H4 (cell line): ENCODE measurements at places on chromosomes 4 and X.
A peak's percentile ranks its signal among the peaks of the same experiment; 100 is the strongest.

GRCh38 chr4:124529131-124529530, 183.4 kb downstream of the ANKRD50 start:
- no peak for DNase-seq

DNA sequence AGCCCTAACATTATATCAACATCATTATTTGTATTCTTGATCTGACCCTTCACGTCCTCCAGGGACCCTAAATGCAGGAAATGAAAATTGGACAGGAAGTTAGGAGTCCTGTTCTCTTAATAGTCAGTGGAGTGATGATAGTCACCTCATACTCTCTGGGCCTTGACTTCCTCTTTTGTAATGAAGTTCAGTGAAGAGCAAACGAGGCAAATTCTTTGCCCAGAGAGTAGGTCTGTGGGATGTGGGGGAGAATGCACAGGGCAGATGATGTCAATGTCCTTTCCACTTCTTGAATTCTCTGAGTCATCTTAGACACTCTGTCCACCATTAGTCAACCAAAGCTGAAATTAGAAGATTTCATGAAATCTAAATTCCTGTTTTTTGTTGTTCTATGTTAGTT, 17.1 kb upstream of the GPRIN3 start:
- DNase-seq = no peak

- DNase-seq = peak; percentile 72
These were observed 24.4 kb downstream of the TNIP3 start for GRCh38 chr4:121139533-121140222.

GRCh38 chrX:19736389-19736788, 151.0 kb downstream of the SH3KBP1 start:
- DNase-seq = no peak

- DNase-seq = peak; percentile 49
These were observed 188.6 kb downstream of the COMMD8 start for GRCh38 chr4:47274901-47275300.

DNA sequence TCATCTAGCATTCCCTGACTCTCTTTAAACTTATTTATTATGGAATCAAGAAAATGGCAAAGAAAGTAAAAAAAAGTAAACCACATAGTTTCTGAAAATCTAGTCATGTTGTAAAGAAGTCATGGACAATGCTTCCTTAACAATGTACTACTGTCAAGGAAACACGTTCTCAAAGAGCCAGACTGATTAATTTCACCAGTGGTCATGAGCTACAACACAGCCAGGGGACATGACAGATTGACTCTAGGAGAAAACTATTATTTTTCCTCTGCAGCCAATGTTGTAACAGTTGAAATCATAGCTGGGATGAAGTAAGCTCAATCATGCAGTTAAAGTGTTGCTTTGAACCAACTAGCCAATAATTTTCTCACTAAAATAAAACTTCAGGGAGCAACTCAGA, 109.2 kb downstream of the MAPK10 start:
- no peak for DNase-seq

GRCh38 chr4:61200187-61200915, at the start of gene ADGRL3:
Gene ADGRL3, plus strand, starts transcription at chr4:61200326.
- no peak for DNase-seq

- no peak for DNase-seq
These were observed 16.0 kb downstream of the PRDM8 start for GRCh38 chr4:80213117-80213815.

GRCh38 chr4:140996766-140997165, 136.5 kb downstream of the RNF150 start:
- DNase-seq = peak; percentile 22

GRCh38 chr4:151169900-151170299, 70.5 kb downstream of the RPS3A start:
- no peak for DNase-seq

DNA sequence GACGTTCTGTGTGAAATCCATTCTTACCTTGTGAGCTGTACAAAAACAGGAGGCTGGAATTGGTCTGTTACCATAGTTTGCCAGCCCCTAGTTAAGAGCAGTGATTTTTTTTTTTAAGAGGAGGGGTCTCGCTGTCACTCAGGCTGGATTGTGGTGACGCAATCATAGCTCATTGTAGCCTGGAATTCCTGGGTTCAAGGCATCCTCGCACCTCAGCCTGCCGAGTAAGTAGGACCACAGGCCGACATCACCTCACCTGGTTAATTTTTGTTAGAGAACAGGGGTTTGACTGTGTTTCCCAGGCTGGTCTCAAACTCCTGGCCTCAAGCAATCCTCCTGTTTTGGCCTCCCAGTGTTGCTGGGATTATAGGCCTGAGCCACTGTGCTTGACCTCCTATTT, 7.5 kb downstream of the USP9X start:
- no peak for DNase-seq
